Pons (tissue), 1 donor: ENCODE measurements at places on chromosomes 5 and 9.

DNA sequence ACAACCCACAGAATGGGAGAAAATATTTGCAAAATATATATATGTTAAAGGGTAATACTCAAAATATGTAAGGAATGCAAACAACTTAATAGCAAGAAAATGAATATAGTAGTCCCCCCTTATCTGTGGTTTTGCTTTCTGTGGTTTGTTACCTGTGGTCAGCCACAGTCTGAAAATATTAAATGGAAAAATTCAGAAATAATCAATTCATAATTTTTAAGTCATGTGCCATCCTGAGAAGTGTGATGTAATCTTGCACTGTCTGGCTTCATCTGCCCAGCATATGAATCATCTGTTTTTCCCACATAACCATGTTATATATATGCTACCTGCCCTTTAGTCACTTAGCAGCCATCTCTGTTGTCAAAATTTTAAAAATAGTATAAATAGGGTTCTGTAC lies 11.7 kb downstream of the CER1 start:
- DNase-seq = no peak

DNA sequence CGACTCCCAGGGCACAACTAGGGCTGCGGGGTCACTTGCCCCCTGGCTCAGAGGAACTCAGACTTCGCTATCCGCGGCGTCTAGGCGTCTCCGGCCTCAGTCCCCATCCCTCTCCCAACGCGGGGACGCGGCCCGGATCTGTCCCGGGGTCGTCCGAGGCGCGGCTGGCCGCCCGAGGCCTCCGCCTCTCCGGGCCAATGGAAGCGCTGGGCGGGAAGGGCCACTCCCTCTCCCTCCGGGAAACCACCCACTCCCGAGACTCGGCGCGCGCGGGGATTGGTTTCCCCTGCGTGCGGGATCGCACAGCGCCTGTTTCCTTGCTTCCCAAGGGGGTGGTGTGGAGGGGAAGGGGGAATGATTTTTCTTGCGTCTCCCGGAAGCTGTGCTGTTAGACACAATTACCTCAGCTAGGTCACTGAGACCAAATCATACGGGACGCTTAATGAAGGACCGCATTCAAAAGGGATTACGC lies 38.3 kb downstream of the NR2F1 start:
- DNase-seq = peak; percentile 77

DNA sequence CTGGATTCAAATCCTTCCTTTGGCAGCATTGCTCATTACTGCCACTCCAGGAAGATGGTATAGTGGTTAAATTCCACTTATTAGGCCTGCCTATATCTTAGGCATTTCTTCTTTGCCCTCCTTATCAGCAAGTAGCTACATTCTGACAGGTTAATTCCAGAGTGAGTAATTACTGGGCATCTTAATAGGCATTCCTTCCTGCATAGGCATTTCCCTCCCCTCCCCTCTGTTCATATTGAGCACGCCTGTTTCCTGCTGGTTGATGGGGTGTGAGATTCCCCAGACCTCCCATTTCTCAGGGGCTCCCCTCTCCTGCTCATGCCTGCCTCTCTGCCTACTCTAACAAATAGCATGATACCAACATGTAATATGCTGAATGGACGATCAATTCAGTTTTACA lies 305.9 kb downstream of the CYLC2 start:
- no peak for DNase-seq

- no peak for DNase-seq
Measured at GRCh38 chr5:98891591-98891990, 37.2 kb downstream of the CHD1 start.
